ENCODE measurements at places on chromosomes 12 and 14. TPM values are rescaled to one million over a fixed set of nuclear protein-coding genes. Genes with fewer than 3 reads are reported as not detected.

The LTBP2 gene
- polyA plus RNA-seq: 112 TPM

The TDRD9 gene
- 0.28 TPM for polyA plus RNA-seq

DNA sequence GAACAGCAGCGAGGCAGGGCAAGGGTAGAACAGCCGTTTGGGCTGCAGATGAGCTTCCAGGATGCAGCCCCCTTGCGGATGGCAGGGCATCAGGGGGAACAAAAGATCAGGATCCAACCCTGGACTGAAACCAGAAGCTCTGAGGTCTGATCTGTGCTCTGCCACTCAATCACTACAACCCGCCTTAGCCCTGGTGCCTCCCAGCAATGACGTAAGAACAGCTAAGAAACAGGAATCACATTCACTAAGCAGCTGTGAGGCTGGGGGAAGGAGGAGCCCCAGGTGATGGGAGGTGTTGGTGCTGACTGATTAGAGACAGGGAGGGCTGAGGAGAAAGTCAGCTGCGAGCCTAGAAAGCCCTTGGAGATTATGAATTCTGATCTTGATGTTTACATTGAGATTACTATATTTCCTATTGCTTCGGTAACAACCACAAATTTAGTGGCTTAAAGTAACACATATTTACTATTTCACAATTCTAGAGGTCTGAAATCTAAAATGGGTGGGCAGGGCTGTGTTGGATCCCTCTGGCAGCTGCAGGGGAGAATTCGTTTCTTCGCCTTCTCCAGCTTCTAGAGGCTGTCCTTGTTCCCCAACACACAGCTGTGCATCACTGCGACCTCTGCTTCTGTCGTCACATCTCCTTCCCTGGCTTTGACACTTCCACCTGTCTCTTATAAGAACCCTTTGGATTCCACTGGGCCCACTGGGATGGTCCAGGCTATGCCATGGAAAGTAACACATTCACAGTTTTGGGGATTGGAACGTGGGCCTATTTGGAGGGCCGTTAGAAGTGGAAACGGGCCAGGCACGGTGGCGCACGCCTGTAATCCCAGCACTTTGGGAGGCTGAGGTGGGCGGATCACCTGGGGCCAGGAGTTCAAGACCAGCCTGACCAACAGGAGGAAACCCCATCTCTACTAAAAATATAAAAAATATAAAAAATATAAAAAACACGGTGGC lies 6.1 kb upstream of the CD9 start:
- peak; percentile 73 for DNase-seq

GRCh38 chr12:23816394-23816851 lies 133.0 kb downstream of the SOX5 start:
- DNase-seq: no peak

DNA sequence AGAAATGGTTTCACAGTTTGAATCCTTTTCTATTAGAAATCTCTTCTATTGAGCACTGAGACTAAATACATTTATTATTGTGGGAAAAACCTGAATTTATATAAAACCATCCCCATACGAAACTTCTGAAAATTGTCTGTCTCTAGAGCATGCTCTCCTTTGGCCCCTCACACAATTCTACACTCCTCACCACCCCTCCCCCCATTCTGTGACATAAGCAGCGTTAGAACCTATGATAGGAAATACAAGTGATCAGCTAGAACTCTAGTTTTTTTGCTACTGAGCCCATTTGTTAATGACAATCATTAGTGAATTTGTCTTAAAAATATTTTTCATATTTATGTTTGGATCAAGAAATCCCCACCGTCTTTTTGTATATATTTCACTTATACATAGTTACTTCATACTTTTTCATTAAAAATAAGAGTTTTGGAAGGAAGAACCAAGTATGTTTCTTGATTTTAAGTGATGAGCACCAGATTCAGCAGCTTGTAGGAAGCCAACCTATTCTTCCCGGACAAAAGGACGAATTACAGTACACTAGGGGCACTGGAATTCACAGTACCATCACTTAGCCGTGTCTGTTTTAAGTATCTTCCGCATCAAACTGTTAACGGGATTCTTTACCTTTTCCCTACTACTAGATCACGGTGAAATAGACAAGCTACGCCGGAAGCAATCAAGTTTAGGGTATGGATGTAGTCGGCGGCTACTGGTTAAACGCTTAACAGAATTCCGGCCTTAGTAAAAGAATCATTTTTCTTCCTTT lies 724 bp downstream of the GTSF1 start:
- no peak for DNase-seq

The NTS gene
- polyA plus RNA-seq: 0.28 TPM

The RPS6KL1 gene
- 0.52 TPM for polyA plus RNA-seq

- DNase-seq: peak; percentile 83
These were observed 161.7 kb upstream of the EEA1 start for GRCh38 chr12:93090731-93091172.

DNA sequence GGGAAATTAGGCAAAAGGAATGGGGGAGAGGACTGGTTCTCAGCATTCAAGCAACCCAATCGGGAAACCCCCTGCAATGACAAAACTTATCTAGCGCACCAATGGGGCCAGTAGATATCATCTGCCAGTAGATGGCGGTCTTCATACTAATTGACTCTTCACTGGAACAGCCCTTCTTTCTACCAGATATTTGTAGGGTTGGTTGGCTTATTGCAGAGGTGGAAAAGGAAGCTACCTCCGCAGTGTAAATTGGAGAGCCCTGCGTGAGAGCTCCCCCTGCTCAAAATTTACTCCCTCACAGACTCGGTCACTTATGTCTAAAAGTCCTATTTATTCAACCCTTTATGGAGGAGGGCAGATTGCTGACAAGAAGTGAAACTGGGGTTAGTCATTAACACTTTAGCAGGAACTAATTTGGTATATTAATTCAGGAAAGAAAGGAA lies 166.1 kb upstream of the CCND2 start:
- peak; percentile 72 for DNase-seq

The CRIP2 gene
- polyA plus RNA-seq: 58.9 TPM

The NAA25 gene
- 17.9 TPM for polyA plus RNA-seq

- no peak for DNase-seq
These were observed 97.8 kb downstream of the SPTSSA start for GRCh38 chr14:34364201-34364600.

DNA sequence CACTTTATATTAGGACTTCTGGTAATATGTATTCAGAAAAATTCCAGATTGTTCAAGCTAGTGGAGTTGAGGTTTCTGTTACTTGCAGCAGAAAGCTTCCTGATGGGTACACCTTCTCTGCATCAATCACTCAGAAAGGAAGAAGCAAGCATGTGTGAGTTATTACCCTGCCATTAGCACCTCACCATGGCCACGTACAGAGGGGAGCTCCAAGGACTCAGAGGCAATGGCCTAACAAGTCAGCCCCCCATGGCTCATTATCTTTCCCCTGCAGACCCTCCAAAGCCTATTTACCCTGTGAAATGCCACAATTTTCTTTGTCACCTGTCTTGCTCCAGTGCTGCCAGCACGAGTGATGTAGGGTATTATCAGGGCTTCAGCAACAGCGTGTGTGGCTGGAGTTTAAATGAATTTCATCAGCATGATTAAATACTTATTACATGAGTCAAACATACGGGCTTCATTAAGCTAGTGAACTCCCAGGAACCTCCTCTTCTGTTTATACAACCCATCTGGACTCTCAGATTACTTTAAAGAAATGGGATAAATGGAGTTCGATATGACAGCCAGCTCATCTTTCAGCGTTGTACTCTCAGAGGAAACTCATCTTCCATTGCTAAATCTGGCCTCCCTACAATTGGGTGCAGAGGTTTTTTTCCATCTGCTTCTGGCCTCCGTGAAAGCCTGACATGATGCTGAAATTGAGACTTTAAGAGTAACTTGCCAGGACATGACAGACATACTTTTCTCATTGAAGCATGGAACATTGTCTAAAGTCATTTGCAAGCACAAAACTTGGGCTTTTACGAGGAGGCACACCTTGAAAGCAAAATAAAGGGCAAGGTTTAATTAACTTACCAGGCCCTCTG lies 135.9 kb downstream of the TMEM30B start:
- DNase-seq: peak; percentile 96

DNA sequence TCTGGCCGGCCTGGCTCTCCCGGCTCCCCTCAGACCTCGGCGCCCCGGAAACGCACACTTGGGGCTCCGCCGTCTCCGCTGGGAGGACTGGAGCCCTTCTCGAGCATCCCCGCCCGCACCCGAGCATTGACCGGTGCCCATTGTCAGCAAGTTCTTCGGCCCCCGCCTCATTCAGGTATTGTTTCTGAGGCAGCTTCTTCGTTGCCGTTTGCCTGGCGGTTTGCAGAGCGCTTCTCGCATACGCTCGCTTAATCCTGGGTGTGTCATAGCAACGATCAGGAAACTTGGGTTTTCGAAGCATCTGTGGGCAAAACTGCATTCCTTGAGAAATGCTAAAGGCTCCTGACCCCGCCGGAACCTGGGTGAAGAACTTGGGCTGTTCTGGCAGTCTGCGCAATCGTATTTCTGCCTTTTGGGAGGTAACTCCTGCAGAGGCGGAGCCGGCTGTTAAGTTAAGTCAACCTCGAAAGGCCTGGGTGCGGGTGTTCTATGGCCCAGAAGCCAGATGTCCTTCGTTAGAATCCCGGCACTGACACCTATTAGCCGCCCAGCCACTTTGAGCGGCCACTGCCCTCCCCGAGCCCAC lies 518 bp downstream of the GSKIP start:
- DNase-seq: peak; percentile 57

DNA sequence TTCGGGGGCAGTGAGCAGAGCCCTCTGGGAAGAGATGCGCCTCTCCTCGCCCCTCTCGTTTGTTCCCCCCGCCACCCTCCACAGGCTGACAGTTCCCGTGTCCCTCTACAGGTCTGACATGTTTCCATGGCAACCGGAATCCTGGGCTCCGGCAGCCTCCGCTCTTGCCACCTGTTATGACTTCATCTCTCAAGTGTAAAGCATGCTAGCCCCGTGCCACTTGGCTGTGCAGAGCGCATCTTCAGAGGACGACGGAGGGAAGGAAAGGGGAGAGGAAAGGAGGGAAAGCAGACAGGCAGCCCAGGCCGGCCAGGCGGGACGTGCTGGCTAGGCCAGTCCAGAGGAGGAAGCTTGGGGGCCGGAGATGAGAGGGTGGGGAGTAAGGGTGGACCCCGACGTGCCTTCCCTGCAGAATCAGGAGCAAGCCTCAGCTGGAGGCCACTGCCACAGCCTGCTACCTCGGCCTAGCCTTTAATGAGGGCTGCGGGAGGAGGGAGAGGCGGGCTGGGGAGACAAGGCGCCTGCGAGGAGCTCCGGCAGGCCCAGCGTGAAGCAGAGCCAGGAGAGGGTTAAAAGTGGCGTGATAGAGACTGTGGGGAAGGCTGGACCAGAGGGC lies 214.3 kb downstream of the DPF3 start:
- DNase-seq: no peak

DNA sequence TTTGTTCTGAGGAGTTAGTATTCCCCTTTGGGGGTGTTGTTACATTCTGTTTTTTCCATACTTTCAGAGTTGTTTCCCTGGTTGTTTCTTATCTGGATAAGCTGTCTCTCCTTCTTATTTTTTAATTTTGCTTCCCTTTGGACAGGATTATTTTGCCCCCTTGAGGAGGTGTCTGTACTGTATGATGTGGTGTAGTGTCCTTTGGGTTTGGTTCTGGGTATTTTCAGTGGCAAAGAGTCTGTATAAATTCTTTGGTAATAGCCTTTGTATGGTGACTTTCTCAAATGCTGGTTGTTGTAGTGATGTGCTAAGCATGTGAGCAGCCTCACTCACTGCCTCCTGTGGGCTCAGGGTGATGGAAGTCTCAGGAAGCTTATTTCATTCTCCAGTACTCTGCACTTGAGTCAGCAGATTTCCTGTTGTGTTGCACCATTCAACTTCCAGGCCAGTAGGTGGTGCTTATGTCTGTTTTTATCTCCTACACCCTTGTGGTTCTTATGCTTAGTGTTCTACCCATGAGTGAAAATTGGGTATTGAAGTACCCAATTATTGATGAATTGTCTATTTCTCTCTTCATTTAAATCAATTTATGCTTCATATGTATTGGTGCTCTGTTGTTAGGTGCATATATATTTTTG lies 103.3 kb upstream of the PMCH start:
- DNase-seq: peak; percentile 59

Measured in fibroblast of lung (primary cell).